ENCODE measurements at places on chromosomes 2 and 18.

DNA sequence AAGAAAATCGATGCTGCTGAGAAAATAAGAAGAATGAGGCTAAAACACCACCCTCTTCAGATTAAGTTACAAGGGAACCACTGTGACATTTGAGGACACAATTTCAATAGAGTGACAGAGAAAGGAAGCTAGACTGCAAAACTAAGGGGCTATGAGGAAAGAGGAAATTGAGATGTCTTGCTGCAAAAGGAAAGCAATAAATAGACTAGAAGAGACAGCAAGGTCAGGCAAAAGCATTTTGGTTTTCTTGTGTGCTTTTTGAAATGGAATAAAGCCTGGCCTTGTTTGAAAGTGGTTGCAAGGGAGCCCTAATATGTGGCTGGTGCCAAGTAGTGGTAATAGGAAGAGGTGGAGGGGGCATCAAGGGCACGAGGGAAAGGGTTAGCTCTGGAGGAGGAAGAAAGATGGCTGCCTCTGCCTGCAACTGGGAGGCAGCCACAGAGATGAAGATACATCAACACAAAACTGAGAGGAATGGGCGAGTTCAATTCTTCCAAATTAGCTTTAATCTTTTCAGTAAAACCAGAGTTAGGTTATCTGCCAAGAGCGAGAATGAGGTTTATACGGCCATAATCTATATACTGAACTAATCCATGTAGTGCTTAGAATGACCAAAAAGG, 1.2 kb upstream of the MRO start:
- DNase-seq, result no peak

DNA sequence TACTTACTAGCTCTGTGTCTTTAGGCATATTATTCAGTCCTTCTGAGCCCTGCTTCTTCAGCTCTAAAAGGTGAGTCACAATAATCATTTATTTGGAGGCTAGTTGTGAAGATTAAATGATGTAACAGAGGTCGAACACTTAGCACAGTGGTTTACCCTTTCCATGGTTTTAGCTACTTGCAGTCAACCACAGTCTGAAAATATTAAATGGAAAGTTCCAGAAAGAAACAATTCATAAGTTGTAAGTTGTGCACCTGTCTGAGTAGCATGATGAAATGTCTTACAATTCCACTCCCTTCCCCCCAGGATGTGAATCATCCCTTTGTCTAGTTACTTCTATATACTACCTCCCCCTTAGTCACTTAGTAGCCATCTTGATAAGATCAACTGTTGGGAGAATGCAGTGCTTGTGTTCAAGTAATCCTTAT, 217.6 kb upstream of the THUMPD2 start:
- DNase-seq, result no peak

DNA sequence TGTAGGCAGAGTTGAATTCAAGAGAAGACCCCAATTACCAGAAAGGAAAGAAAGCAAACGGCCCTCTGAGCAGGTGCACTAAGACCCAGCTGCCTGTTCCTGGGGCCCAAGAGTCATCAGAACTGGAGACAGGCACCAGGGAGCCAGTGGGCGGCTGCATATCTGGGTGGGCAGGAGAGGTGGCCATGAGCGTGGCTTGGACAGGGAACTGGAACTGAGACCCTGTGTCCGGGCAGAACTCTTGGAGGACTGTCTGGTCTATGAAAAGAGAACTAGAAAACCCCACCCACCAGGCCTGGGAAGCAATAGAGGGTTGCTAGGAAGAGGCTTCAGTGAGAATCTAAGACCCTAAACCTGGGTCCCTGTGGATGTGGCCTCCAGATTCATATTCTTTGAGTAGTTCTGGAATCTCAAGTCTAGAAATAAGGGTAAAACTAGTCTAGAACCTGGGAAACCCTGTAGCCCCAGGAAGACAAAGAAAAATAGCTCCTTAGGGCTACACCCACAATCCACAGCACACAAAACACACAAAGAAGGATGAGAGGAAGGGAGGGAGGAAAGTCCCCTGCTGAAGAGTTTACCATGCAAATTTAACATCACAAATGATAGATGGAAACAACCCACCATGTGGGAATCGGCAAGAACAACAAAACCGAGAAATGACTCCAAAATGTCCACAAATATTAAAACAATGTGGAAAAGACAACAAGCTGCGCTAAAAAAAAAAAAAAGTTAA, 147.0 kb downstream of the HDAC4 start:
- DNase-seq, result no peak

GRCh38 chr2:25228848-25229278, 60.5 kb upstream of the POMC start:
- no peak for DNase-seq

GRCh38 chr2:216833061-216833460, 26.8 kb downstream of the TNP1 start:
- DNase-seq, result no peak

GRCh38 chr2:43566461-43566729, 29.4 kb downstream of the THADA start:
- no peak for DNase-seq

- no peak for DNase-seq
Measured at GRCh38 chr2:46164529-46165301, 132.5 kb upstream of the EPAS1 start.

DNA sequence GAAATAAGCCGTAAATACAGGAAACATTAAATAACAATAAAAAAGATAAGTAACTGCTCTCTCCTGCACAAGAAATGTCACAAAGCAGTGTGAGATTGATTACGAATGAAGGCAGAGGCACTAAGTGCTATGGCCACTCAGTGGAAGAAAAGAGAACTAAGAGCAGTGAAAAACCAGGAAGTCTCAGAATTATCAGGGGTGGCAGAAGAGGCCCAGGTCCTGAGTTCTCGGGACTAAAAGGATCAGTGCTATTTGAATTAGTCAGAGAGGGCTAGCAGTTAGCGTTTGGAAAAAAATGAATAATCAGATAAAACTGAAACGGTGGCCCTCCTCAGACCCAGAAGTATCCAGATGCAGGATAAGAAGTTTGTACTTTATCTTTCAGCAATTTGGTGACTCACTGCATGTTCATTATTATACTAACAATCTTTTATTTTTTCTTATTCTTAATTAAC, 367.1 kb downstream of the ZEB2 start:
- no peak for DNase-seq

DNA sequence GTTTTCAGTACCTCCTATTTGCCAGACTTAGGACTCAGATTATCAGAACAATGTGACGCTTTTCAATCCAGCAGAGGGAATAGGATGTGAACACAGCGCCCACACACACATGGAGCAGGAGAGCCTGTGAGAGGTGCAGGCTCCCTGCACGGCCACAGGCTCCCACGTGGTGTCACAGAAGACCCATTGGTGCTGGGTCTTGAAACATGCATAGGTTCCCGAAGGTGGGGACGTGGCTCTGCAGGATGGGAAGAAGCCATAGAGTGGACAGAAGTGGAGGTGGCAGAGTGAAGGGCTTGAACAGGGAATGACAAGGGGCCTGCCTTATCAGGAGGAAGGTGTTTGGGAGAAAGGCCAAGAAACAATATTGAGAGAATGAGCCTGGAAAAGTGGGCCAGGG, 78.5 kb upstream of the BCL2L11 start:
- no peak for DNase-seq

GRCh38 chr2:227612546-227613271, 1.9 kb downstream of the SCYGR3 start:
- no peak for DNase-seq

- DNase-seq, result no peak
Measured at GRCh38 chr2:4110273-4110672, 406.9 kb downstream of the DCDC2C start.

GRCh38 chr2:217035967-217036366, 176.1 kb upstream of the TNP1 start:
- DNase-seq, result peak; percentile 32

DNA sequence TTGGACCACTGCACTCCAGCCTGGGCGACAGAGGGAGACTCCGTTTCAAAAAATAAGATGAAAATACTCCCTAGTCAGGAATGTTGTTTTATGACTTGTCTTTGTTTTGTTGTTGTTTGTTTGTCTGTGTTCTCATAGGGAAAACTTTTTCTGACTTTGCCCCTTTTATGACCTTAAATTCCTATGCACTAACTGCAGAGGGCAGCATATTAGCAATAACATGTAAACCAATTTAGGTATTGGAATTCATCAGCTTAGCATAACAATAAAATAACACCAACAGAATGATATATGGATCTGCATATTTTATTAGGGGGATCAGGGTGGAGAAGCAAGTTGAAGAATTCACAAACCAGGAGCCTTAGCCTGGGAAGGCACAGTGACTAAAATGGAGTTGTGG, 631.5 kb downstream of the SUCLG1 start:
- no peak for DNase-seq

DNA sequence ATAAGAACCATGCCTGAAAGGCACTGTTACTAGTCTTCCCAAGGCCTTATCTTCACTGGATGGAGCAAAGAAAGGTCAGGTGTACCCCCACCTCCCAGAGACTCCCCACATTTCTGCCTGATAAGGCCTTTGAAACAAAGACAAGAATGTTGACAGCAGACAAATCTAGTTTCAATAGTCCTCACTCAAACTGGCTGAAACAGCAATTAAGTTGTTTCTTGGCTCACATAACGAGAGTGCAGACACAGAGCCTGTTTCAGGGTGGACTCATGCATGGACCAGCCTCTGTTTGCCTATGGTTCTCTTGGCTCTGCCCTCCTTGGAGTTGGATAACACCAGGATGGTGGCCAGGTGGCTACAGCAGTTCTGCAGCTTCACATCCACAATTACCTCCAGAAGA, 7.5 kb upstream of the CFAP221 start:
- DNase-seq, result no peak

DNA sequence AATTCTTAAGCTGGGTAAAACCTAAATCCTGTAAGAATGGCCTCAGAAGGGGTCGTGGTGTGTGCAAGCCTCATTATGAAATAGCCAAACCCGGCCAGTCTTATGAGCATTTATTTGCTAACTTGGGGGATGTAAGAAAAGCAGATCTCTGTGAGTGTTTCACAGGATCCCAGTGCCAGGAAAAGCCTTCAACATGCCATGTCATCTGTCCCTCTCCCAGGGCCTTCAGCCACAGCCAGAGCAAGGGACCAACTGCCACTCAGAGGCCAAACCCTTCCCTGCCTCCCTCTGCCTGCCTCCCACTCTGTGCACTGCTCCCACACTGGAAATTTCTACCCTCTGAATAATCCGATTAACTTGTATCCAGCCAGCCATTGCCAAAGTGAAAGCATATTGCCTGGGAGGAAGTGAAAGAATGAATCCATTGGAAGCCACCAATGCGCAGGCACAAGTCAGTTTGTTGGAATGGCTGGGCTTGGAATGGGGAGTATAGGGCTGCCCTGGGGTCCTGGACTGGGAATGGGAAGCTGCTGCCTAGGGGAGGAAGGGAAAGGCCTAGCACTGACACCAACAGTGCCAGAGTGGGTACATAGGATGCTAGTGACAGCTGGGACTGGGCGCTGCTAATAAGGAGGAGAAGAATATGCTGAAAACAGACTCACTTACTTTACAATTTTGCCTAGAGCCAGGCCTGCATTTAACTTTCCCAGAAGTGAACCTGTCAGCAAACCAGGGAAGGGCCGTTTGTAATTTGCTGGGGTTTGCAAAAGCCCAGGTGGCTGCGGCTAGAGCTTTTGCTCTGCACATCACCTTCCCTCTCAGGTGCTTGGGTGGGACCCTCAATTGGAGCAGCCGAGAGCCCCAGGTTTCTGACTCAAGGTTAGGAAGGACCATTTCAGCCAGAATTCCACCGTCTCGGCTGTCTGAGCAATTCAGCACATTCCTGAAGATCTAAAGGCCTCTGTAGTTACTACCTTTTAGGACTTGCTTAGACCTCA, 146.6 kb upstream of the NCK2 start:
- no peak for DNase-seq

- no peak for DNase-seq
Measured at GRCh38 chr2:213545964-213546475, 261.8 kb downstream of the SPAG16 start.

DNA sequence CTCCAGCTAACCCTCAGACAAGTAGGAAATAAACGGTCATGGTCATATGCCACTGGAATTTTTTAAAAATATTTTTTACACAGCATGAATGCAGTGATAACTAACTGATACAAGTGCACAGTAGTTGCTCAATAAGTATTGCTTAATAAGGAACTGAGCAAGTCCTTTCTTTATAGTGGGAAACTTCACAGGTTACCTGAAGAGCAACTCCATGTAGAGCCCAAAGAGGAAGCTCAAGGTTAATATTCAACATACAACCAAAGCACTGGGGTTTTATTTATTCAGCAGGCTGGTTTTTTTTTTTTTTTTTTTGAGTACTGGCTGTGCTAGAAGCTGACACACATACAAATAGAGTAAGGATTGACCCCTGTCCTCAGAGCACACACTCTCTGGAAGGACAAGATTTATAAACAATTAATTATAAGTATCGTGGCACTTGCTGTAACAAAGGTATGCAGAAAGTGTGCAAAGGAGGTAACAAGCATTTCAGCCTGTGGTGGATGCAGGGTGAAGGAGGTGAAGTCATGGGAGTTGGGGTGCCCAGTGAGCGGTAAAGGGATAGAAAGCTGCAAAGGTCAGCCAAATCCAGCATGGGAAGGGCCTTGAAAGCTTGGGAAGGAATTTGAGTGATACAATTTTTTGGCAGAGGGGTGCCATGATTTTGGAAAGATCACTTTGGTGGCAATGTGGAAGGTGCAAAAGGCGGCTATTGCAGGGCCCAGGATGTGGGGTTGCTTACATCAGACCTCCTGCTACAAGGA, 52.7 kb downstream of the ATOH8 start:
- DNase-seq, result no peak

- no peak for DNase-seq
Measured at GRCh38 chr2:101466426-101466825, 8.5 kb downstream of the RFX8 start.

GRCh38 chr2:162261032-162261945, 18.0 kb upstream of the FAP start:
- DNase-seq, result no peak

DNA sequence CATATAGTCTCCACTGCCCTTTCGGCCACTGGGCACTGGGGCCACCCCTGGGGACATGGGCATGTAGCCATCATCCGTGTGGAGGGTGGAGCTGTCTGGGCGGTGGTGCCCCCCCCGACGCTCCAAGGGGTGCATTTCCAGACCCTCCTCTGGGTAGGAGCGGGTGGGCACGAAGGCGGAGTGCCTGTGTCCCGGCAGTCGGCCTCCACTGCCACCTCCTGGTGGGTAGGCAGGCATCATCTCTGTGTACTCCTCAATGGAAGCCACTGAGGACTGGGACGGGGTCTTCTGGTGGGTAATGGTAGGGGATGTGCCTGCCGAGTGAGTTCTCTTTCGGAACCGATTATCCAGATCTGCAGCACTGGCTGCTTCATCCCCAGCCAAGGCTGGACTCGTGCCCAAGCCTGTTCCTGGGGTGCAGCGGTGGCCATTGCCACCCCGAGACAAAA, 2.8 kb downstream of the IRS1 start:
- DNase-seq, result no peak

- DNase-seq, result no peak
Measured at GRCh38 chr2:173323371-173323770, 31.3 kb upstream of the CDCA7 start.

DNA sequence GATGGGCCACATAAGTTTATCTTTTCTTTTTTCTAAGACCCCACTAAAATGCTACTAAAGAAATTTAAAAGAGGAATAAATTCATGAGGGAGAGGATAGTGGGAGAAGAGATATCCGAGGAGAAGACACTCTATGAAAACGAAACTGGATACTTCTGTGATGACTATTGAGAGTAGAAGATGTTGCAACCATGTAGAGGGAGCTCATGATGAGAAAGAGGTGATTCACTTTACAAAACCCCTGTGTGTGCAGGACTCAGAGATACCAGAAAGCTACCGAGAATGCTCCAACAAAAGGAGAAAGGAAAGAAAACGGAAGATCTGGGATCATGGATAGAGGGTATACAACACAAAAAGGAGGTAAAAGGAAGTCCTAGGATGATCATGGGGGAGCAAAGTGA, 34.9 kb downstream of the SLC38A11 start:
- peak; percentile 27 for DNase-seq

GRCh38 chr2:105652014-105652796, 92.5 kb upstream of the NCK2 start:
- DNase-seq, result no peak

All from brain pericyte (primary cell).